NCI-H774 (cell line): ENCODE measurements at places on chromosomes 2 and 18.

GRCh38 chr18:7452331-7452730 lies 114.8 kb upstream of the PTPRM start:
- no peak for DNase-seq

DNA sequence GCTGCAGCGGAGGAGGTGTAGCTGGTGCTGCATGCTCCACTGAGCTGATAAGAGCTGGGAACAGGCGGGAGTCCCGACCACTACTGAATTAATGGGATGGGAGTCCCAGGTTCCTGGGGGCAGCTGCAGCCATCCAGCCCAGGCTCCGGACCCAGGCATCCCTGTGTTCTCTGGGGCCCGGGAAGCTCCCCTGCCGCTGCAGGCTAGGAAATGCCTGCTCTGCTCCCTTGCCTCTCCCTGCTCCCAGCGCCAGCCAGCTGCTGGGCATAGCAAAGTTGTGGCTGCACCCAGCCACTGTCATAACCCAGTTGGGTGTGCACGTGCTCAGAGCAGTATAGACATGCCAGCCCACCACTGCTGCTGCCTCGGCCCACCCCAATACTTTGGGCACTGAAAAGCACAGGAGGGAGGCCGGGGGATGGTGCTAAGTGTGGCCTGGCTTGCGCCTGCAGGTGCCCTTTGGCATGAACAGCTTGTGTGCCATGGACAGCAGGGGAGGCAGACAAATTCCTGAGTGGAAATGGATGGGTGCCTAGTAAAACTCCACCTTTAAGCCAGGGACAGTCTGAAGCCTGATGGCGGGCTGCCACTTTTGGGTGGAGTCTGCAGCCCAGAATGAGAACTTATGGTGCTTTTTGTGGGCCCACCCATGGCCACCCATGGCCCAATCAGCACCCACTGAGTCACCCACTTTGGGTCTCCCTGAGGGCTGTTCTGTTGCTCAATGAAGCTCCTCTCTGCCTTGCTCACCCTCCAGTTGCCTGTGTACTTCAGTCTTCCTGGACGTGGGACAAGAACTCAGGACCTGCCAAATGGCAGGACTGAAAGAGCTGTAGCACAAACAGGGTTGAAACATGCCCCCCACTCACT lies 219.3 kb upstream of the TMEFF2 start:
- DNase-seq, result no peak

GRCh38 chr18:79327199-79327721 lies 68.5 kb upstream of the NFATC1 start:
- no peak for DNase-seq

DNA sequence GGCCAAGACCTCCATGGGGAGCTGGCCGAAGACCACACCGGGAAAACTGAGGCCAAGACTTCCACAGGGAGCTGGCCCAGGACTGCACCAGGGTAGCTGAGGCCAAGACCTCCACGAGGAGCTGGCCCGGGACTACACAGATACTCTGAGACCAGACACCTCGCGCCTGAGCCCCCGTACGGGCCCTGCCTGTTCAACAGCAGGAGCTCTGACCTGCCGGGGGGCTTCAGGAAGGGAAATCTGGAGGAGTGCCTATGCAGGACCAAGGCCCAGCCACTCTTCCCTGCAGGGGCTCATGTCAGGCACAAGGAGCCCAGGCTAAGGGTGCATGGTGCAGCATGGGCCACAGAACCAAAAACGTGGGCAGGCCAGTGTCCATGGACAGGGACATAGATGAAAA lies 151.6 kb downstream of the TMEM18 start:
- DNase-seq, result no peak

DNA sequence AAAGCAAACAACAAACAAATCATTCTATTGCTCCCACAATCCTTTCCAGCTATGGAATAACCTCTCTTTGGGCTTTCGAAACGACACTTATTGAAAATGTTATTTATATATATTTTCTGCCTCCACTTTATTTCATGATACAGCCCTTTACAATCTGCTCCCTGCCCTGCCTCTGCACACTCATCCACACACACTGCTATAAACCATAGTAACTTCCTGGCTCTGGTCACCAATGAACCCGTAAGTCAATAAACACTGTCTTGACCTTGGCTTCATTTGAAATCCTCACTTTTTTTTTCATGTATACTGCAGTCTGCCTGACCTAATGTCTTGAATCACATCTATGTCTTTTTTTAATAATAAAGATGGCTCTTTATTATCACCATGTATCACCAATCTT lies 161.5 kb downstream of the SLC39A10 start:
- no peak for DNase-seq

DNA sequence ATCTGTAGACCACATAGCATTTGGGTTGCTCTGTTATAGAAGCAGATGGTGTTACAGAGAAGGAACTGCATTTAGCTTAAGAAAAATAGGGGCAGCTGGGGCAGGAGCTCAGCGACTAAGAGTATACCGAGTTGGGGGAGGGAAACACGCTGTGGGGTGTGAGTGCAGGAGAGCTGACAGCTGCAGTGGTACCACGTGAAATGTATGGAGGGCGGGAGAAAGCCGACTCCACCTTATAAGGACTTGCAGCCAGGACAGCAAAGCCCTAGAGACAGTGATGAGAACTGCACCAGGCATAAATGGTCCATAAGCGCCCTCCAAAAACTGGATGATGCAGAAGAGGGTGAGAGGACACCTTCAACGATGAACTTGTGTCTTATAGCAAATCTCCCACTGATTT lies 237.6 kb downstream of the PRKCE start:
- DNase-seq, result peak; percentile 13

GRCh38 chr2:208036357-208036756 lies 11.0 kb upstream of the PLEKHM3 start:
- DNase-seq, result no peak

GRCh38 chr2:63059793-63060471 lies 9.3 kb downstream of the OTX1 start:
- no peak for DNase-seq

GRCh38 chr2:197237291-197238042 lies 73.1 kb downstream of the ANKRD44 start:
- no peak for DNase-seq

DNA sequence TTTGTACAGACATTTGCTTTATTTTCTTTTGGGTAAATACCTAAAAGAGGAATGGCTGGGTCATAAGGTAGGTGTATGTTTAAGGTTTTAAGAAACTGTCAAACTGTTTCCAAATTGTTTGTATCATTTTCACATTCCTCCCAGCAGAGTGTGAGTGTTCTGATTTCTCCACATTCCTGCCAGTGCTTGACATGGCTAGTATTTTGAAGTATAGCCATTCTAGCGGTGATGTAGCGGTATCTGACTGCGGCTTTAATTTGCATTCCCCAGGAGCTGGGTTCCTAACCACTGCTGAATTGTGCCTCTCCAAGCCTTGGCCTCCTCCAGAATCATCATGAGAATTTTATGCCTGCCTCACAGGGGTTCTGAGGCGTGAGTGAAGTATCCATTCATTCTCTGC lies 61.8 kb upstream of the ARL4C start:
- no peak for DNase-seq

DNA sequence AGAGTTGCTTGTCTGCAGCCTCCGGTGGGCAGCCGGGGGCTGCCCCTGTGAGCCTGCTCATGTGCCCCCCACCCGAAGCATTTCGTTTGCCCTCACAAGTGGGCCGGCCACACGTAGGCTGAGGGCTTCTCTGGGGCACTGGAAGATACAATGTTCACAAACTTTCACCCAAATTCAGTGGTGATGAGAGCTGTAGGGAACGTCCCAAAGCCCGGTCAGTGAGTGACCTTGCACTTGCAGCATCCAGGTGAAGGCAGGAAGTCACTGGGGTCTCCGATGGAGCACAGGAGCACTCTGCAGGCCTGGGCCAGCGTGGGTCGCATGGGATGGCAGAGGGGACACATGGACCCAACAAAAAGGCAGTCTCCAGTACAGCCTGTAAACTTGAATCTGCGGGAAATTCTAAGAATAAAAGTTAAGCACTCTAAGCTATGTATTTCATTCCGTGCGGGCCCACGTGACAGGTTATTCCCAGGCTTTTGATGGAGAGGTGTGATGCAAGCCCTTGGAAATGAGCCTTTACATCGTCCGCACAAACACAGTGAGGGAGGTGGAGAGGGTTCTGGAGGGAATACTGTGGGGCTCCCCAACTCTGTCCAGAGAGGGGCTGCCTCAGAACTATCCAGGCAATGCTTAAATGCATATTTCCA lies 42.5 kb downstream of the CNGA3 start:
- no peak for DNase-seq
